ENCODE measurements at places on chromosomes 5 and 9.
A peak's percentile ranks its signal among the peaks of the same experiment; 100 is the strongest.

- DNase-seq, result no peak
Measured at GRCh38 chr5:74098941-74099340, 472.9 kb downstream of the ARHGEF28 start.

GRCh38 chr9:9498846-9499245 lies 1114.0 kb downstream of the PTPRD start:
- no peak for DNase-seq

DNA sequence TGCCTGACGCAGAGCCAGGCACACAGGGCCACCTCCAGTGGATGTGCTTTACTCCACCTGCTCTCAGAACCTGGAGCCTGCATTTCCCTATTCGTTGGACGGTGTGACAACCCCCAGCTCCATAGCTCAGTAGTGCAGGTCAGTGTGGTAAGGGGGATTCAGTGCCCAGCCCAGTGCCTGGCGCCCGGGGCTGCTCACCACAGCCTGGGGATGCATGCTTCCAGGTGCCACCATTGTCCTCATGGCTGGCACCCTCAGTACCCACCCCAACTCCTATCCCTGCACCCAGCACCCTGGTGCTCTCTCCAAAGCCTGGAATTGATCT lies 32.8 kb upstream of the ADAMTS2 start:
- DNase-seq, result no peak

DNA sequence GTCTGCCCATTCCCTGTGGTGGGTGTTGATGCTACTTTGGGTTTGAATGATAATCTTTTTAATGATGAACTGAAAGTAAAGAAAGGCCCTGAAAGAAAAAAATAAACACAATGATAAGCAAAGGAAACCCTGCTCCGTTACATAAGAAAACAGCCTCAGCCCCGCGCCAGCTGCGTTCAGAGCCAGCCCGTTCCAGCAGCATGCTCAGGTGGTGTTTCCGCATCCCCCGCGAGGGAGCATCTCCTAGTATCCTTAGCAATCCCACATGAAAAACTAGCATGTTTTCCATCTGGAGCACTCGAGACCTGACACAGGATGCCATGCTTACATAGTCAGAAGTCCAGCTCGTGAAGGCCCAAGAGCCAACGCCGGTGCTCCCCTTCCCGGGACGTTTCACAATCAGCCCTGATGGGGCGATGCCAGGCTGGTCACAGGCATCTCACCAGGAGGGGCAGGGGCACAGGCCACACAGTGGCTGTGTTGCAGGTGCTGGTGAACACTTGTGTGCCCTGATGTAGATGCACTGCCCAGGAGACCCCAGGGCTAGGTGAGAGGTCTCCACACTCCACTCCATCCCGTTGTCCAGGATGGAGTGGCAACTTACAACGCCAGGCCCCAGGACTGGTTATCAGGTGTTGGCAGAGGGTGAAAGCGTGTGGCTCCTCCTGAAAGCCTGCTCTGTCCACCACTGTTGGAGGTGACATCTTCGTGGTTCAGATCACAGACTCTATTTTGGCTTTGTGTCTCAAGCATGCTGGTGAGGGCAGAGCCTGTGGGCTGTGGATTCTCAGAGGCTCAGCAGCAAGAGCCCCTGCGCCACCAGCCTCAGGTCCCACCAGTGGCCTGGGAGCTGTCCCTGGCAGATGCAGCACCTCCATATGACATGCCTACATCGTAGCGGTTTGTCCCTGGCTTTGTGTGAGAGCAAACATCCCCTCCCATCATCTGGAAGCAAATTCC lies 246.8 kb upstream of the IRX1 start:
- no peak for DNase-seq

DNA sequence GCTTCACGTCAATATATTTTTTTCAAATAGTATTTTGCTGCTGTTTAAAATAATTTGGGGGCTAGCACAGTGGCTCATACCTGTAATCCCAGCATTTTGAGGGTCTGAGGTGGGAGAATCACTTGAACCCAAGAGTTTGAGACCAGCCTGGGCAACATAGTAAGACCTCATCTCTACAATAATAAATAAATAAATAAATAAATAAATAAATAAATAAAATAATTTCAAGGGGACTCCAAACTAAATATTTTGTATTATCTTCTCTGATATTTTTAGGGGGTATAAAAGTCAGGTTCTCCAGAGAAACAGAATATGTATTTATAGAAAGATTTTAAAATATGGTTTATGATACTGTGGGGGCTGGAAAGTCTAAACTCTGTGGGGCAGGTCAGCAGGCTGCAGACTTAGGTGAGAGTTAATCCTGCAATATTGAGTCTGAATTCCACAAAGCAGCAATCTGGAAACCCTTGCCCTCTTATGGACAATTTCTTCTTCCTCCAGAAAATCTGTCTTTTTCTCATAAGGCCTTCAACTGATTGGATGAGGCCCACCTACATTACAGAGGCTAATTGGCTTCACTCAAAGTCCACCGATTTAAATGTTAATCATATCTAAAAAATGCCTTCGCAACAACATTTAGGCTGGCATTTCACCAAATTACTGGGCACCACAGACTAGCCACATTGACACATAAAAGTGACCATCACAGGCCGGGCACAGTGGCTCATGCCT lies 53.5 kb downstream of the DRD1 start:
- no peak for DNase-seq

GRCh38 chr5:66010476-66010875 lies 84.1 kb downstream of the ERBIN start:
- DNase-seq, result no peak

DNA sequence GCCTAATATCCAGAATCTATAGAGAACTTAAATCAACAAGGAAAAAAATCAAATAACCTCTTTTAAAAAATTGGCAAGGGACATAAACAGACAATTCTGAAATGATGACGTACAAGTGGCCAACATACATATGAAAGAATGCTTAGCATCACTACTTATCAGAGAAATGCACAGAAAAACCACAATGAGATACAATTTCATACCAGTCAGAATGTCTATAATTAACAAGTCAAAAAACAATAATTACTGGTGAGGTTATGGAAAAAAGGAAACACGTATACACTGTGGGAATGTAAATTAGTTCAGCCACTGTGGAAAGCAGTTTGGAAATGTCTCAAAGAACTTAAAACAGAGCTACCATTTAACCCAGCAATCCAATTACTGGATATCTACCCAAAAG lies 1192.0 kb downstream of the CDH12 start:
- DNase-seq, result no peak

GRCh38 chr5:178797546-178798440 lies 62.0 kb upstream of the ZNF354B start:
- DNase-seq, result no peak

DNA sequence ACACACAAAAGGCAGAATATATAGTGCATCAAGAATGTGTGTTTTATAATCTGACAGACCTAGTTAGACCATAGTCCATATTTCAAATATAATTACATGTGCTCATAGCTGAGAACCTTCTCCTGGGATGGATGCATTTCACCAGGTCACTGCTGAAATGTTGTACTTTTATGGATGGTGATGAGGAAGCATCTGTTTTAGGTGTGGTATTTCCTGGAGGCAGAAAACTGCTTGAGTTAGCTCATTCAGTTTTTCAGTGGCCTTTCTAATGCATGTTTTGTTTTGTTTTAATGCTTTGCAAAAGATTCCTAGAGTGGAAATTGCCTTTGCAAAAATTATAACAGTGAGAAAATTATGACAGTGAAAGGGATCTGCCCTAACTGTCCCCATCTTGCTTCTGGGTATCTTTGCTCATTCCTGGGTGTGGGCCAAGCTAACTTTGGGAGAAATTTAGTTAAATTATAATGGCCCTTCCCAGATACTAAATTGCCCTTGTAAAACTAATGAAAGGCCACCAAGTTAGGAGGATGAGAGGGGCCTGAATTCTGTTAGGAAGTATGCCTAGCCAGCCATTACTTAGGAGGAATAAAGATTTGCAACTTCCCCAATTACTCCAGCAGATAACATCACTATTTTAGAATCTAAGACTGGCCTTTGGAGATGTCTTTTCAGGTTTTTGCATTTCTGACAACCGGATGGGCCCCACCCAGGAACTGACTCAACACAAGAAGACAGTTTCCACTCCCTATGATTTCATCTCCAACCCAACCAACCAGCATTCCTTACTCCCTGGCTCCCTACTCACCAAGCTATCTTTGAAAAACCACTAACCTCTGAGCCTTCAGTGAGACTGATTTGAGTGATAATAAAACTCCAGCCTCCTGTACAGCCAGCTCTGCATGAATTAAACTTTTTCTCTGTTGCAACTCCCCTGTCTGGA lies 7.0 kb upstream of the IL12B start:
- DNase-seq, result no peak

GRCh38 chr9:99023831-99024230 lies 80.1 kb downstream of the COL15A1 start:
- DNase-seq, result no peak

DNA sequence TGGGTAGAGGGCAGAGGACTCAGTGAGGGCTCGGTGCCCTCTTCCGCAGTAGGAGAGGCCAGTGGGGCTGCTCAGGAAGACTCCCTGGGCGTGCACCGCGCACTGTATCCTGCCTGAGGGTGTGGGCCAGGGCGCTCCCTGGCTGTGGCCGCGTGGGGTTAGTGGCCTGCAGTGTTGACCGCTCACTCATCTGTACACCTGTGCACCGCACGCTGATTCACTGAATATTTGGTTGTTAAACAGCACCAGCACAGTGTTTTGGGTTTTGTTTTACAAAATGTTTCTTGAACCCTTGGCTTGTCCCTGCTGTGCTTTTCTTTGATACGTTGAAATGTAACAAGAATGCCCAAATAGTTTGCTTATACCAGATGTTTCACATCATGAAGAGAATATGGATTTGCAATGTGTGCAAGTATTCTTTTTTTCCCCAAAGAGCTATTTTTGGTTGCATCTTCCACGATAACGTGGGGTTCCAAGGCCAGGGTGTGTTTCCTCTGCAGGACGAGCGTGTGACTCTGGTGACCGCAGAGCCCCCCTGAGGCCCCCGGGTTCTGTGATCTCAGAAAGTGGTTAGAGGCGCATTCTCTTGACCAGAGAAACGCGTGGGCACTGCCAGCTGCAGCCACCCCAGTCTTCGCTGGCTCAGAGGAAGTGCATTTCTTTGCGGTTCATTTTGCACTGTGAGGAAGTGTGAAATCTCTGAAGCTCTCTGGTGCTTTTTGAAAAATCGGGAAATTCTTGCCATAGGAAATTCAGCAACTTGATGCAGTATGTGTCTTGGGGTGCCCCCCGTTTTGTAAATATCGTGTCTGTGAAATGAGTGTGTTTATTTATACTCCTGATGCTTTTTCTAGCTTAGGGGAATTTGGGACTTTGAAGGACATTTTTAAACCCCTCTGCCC lies 46.9 kb downstream of the AHRR start:
- no peak for DNase-seq

GRCh38 chr5:143248822-143249579 lies 154.5 kb downstream of the NR3C1 start:
- no peak for DNase-seq

DNA sequence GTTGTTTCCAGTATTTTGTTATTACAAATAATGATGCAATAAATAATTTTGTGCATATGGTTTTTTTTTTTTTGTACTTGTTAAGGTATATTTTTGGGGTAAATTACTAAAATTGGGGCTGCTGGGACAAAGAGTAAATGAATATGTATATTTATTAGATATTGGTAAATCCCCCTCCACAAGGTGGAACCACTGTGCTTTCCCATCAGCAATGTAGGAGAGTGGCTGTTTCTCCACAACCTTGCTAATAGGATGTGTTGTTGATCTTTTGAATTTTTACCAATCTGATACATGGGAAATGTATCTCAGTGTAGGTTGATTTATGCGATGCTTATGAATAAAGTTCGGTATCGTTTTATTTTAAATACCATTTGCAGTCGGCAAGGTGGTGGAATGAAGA lies 118.1 kb downstream of the TRPM3 start:
- DNase-seq, result no peak

DNA sequence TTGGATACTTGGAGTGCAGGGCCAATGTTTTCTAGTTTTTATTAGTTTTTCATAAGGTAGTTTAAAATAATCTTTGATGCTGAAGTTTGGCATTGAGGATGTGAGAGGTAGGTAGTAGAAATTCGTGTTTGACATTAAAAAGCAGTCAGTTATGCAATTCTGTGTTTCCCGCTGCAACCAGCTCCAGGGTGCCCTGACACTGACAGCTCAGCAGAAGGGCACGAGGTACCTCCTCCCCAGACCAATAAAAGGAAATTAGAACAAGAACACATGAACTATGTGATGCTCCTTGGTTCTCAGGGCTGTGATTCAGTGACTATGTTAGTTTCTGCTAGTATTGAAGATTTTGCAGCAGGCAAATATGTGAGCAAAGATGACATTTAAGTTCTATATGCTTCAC lies 40.2 kb downstream of the NSUN2 start:
- no peak for DNase-seq

- no peak for DNase-seq
Measured at GRCh38 chr9:75997206-75997605, 106.7 kb downstream of the PCSK5 start.

- DNase-seq, result peak; percentile 98
Measured at GRCh38 chr9:129413537-129414376, 207.1 kb downstream of the C9orf50 start.

- DNase-seq, result no peak
Measured at GRCh38 chr9:28899926-28900325, 1326.6 kb upstream of the C9orf72 start.

DNA sequence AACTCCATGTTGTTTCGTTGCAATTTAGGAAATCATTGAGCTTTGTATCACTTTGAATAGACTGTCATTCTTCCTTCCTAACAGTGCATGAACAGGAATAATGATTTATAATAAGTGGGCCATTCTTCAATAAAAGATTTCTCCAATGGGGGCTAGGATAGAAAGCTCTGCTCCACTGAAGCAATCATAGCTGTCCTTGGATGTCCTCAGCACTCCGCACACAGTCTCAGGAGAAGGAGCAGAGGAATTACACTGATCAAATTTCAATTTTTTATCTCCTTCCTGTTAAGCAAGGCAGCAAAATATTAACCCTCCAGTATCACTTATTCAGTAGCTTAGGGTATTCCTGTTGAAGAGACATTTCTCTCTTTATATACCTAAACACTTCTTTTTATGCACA lies 532.7 kb upstream of the ST8SIA4 start:
- no peak for DNase-seq

DNA sequence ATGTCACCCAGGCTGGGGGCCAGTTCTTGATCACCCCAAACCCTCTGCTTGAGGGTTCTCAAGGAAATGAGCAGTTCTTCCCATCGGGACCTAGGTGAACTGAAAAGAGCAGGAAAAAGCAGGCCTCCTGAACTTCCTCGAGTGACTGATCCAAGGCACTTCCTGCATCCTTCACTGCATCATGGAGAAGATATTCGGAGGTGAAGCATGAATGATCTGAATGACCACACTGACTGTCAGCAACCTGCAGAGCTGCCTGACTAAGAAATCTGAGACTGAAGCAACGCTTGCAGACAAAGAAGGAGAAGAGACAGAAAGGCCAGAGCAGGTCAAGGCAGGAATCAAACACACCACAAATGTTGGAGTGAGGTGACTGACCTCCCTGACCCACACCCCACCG lies 420.2 kb downstream of the AGTPBP1 start:
- DNase-seq, result no peak

GRCh38 chr5:168844016-168844921 lies 265.1 kb upstream of the PANK3 start:
- DNase-seq, result no peak
